Stimulated activated CD4-positive, alpha-beta T cell treated with anti-CD3 and anti-CD28 coated beads, Interleukin-15, amount 100 ng/mL, for 24 hours (primary cell): ENCODE measurements at places on chromosomes 4 and X.

DNA sequence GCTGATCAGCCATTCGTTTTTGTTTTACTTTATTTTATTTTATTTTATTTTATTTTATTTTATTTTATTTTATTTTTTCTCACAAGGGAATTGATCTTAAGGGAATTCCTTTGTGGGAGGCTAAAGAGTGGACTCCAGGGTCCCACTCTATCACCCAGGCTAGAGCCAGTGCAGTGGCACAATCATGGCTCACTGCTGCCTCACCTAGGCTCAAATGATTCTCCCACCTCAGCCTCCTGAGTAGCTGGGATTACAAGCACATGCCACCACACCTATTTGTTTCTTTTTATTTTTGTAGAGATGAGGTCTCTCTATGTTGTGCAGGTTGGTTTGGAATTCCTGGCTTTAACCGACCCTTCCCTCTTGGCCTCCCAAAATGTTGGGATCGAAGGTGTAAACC is 17.5 kb upstream of the PABPC4L start:
- no peak for DNase-seq

- no peak for DNase-seq
Measured at GRCh38 chr4:159360549-159360948, 257.7 kb downstream of the RAPGEF2 start.

- DNase-seq = no peak
Measured at GRCh38 chr4:78599931-78600375, 48.4 kb downstream of the ANXA3 start.

GRCh38 chr4:40305328-40306170 is 29.6 kb upstream of the CHRNA9 start:
- peak; percentile 70 for DNase-seq

DNA sequence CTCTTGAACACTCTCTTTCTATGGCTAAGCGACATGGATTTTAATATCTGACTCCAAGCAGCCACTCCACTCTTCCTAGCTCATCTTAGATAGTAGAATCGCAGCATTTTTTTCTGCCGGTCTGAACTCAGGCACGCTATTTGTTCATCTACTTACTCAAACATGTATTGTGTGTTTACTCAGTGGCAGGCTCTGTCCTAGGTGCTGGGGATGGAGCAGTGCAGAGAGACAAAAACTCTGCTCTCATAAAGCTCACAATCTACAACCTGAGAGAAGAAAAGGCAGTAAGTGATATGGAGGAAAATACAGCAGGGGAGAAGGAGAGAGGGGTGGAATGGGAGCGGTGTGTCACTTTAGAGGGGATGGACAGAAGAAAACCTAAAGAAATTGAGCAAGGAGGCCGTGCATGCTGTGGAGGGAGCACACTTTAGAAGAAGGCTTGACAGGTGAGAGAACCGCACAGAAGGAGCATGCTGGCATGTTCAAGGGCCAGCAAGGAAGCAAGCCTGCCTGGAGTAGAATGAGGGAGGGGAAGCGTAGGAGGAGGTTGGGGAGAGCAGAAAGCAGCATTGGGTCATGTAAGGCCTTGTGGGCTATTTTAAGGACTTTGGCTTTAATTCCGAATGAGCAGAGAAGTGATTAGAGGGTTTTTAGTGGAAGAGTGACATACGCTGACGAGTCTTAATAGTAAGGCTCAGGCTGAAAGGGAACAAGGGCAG is 132.0 kb downstream of the ANK2 start:
- DNase-seq = no peak

GRCh38 chrX:14832586-14832985 is 40.3 kb downstream of the FANCB start:
- DNase-seq = no peak

DNA sequence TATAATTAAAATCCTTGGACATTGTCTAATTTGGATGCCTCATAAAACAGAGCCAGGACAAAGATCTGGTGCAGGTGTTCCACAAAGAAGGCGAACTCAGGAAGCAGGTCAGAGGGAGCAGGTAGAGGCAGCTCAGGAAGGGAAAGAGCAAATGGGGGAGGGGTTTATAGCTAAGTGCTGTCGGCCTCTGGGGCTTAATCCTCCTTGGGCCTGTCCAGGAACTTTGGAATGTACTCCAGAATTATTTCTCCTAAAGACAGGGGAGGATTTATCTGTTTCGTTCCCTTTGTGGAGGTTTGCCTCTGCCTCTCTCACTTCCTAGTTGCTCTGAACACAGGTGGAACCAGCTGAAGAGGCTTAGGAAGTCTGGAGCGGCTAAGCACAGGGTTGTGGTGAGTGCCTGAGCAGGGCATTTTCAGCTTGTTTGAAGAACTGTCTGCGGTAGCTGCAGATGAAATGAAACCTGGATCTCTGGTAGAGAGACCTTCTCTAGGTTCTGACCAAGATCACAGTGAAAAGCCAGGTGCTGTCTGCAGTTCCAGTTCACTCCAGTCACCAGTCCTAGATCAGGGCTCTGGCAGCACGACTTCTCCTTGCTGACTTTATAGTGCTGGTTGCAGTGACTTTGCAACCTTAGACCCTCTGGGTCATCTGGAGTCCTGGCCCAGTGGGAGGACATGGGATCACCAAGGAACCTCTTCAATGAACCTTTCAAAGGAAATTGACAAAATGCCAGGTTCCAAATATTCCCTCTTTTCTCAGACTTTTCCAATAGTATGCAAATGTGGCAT is 519.2 kb downstream of the PCDH10 start:
- DNase-seq = no peak

DNA sequence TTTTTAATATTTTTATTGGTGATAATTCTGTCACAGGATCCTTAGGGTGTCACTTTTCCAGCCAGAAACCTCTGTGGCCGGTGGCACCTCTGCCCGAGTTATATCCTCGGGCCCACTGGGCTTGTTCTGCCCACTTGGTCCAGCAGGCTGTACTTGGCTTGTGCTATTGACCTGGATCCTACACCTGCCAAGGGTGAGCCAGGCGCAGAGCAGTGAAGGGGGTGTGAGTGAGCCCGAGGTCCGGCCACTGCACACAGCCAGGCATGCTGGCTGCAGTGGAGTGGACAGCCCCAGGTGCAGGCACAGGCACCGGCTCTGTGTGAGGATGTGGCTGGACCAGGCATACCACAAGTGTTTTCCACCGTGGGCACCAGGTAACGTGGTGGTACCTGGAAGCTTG is 54.7 kb upstream of the NUDT6 start:
- DNase-seq = no peak

DNA sequence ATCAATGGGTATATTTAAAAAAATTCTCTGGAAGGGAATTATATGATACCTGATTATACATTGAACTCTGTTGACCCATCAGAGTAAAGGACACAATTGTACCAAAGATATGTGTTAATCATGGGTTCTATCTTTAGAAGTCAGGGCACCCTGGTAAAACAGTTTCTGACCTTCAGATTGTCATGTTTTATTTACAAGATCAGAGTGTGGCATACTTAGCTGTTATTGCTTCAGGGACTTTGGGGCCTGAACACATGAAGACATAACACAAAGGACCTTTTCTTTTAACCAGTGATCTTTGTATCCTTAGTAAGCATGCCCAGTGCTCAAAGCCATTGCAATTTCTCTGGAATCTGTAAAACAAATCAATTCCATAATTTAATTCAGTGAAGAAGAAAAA is 204.8 kb upstream of the RPS6KA3 start:
- DNase-seq = no peak

GRCh38 chrX:151984328-151984727 is 9.9 kb upstream of the GABRE start:
- no peak for DNase-seq

DNA sequence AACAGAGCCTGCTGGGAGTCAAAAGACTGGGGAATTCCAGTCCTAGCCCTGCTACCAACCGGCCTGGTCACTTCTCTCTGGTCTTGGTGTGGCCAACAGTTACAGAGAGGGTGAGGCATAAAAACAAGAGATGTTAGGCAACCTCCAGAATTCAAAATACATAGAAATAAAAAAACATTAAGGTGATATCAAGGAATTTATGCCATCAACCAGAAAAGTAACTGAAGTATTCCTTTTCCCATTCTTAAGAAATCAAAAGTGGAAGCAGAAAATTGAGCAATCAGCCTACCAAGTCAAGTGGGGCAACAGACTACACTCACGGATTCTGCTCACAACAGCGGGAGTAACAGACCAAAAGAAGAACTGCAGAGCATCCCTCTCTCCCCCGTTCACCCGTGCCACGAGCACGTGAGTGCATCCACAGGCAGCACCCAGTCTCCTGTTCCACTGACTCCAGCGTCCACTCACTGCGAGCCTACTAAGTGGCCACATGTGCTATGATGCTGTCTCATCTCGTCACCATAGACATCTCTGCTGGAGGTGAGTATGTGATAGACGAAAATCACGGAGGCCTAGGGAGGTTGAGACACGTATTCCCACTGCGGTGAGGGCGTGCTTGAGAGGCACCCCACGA is 29.3 kb downstream of the AFAP1 start:
- no peak for DNase-seq

GRCh38 chr4:69689599-69689998 is 36.6 kb upstream of the UGT2A1 start:
- DNase-seq = no peak

DNA sequence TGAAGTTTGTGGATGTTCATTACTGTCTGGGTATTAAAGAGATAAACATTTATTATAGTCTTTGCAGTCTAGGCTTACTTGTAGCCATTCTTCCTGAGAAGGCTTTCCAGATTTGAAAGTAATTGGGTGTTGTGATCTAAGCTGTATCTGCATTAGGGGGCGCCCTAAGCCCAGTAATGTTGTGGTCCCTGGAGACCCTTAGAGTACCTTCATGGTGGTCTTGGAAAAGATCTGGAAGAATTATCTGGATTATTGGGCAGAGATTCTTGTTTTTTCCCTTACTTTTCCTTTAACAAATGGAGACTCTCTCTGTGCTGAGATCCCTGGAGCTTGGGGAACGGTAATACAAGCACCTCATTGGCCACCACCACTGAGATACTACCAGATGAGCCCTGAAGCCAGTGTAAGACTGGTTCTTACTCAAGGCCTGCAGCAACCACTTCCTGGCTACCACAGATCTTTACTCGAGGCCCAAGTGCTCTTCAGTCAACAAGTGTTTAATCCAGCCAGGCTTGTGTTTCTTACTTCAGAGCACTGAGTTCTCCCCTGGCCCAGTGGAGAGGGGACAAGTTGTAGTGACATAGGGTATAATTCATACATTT is 63.1 kb downstream of the RTL3 start:
- DNase-seq = peak; percentile 7

DNA sequence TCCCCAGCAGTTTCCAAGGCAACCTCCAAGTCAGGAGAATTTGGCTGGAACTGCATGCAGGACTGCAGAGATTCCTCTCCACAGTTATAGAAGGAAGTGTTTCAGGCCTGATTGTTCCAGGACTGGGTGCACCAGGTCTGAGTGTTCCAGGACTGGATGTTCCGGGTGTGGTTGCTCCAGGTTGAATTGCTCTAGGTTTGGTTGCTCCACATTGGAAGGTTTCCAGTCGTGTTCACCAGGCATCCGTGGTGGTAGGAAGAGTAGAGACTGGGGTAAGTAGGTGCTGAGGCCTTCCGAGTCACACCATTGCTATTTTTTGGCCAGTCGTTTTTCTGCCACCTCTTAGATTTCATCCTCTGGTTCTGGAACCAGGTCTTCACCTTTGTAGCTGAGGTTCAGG is 105.4 kb downstream of the MSN start:
- DNase-seq = no peak

- no peak for DNase-seq
Measured at GRCh38 chrX:11913001-11913400, 155.0 kb downstream of the MSL3 start.
